Suppressor macrophage treated with lipopolysaccharide for 1 hour (primary cell): ENCODE measurements at places on chromosomes 16 and 17.

DNA sequence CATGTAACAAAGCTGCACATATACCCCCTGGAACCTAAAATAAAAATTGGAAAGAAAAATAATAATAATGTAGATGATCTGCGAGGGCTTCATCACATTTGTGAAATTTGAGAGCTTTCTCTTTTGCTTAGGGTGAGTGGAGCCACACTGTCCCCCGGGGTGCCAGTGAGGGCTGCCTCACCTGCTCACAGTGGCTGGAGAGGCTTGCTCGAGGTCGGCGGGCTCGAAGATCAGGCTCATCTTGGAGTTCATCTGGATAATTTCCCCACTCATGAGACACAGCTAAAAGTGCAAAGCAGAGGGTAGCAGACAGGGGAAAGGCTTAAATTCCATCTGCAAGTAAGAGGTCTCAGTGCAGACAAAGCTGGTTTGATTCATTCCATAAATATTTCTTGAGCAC is 123.8 kb downstream of the DNAH3 start:
- no peak for DNase-seq

DNA sequence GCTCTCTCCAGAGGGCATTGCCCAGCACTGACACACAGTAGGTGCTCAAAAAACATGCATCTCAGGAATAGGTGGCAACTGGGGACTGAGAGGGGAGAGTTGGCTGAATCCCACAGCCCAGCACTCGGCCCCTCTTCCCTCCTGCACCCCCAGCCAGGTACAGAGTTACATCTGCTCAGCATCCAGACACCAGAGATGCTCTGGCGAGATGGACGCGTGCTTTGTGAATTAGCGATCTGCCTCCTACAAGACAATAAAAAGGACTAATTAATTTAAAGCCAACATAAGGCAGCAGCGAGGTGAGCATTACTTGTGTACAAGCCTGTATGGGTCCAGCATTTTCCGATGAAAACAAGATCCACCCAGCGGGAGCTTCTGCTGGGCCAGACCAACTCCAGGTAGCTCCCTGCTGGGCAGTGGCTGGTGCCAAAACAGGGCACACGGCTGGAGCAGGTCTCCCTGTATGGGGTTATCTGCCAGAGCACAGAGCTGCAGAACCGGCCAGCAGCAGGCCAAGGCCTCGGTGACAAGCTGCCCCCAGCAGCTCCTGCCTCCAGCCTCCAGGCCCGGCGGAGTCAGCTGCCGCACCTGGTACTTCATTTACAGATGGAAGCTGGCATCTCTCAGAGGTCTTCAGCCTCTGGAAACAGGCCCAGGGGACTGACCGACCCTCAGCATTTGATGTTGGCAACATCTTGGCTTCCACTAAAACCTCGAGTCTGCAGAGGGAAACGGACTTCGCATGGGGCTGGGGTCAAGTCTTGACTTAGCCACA is 219.7 kb upstream of the SDK2 start:
- DNase-seq, result no peak

DNA sequence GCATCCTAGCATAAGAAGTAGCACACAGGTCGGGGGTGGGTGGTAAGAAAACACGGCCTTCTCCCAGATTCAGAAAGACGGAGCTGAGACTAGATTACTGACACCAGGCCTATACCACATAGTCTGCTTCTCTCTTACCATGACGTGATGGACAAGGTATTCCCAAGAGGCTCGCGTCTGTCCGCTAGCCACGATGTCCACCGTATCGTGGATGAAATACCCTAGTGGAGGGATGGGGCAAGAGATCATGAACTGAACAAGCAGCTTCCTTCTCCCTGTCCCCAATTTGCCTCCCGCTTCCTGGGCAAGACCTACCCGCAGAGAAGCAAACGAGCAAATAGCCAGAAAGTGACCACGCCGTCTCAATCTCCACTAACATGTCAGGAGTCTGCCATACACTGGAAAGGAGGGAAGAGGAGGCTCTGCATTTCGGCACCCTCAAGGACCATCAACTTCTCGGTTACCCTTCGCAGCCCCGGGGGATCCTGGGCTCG is 820 bp downstream of the TLCD1 start:
- no peak for DNase-seq

DNA sequence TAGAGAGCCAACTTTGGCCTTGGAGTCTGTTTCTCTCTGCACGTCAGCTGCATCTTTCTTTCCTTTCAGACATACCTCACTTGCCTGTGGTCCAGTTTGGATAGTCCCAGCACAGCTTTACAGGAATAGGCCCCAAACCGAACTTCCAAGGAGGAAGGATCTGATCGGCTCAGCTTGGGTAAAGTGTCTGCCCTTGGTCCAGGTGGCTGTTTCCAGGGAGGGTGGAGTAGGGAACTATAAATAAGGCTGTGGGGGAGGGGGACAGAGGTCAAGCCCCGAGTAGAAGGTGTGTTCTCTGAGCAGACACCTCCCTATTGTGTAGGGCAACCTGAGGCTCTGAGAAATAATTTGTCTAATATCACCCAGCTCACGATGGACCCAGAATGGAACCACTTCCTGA is 29.2 kb upstream of the NKD1 start:
- DNase-seq, result no peak

GRCh38 chr17:73991260-73991659 is 212.2 kb upstream of the RPL38 start:
- DNase-seq, result no peak

- no peak for DNase-seq
These were observed 5.3 kb downstream of the SPPL2C start for GRCh38 chr17:45850011-45850410.

- DNase-seq, result peak; percentile 47
These were observed 25.0 kb upstream of the BCAS3 start for GRCh38 chr17:60652454-60653247.

DNA sequence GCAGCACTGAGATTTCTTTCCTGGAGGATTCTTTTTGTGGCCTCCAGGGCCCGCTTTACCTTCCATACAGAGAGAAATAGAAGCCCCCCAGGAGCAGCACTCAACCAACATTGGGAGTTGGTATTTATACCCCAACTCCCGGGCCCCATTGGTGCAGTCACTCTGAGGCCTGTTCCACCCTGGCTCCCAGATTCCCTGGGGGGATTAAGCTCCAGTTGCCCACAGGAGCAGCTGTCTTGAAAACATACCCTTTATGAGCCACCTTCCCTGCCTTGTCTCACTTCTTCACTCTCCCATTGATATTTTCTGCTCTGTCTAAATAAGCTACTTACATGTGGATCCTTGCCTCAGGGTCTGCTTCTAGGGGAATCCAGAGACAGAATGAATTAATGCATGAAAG is 167.8 kb downstream of the KATNIP start:
- no peak for DNase-seq

GRCh38 chr16:14333361-14333760 is 262.2 kb downstream of the MRTFB start:
- no peak for DNase-seq

- no peak for DNase-seq
These were observed 9.7 kb downstream of the ZNHIT3 start for GRCh38 chr17:36496018-36496789.

DNA sequence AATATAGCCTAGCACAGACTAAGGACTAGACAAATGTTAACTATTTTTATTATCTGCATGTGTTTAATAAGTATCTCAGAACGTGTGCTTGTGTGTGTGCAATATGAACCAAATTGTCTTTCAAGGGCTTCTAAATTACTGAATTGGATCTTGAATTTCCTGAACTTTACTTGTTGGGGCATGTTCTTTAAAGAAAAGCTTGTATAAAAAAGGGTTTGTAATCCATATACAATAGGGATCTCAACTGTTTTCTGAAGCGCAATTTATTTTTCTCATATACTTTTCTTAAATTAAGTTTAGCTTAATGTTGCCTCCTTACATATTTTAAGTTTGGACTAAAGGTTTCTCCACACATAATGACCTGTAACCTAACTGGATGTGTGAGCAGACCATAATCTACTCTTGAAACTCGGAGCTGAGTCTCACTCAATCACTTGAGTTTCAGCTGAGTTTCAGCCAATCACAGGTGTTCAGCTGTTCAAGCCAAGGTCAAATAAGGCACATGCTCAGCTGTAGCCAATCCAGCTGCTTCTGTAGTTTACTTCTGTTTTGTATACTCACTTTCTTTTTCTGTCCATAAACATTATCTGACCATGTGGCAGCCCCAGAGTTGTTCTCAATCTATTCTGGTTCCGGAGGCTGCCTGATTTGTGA is 72.3 kb downstream of the CDK5R1 start:
- DNase-seq, result no peak

GRCh38 chr16:52114379-52114778 is 432.6 kb downstream of the TOX3 start:
- DNase-seq, result no peak

GRCh38 chr17:81424151-81425017 is 29.1 kb downstream of the BAHCC1 start:
- no peak for DNase-seq

- peak; percentile 99 for DNase-seq
These were observed 76.0 kb downstream of the WIPI1 start for GRCh38 chr17:68381076-68381900.

GRCh38 chr16:23650674-23651416 is 9.6 kb downstream of the DCTN5 start:
- no peak for DNase-seq

GRCh38 chr17:9356488-9356911 is 219.1 kb downstream of the STX8 start:
- peak; percentile 47 for DNase-seq

GRCh38 chr17:27518545-27519521 is 62.6 kb downstream of the KSR1 start:
- no peak for DNase-seq

DNA sequence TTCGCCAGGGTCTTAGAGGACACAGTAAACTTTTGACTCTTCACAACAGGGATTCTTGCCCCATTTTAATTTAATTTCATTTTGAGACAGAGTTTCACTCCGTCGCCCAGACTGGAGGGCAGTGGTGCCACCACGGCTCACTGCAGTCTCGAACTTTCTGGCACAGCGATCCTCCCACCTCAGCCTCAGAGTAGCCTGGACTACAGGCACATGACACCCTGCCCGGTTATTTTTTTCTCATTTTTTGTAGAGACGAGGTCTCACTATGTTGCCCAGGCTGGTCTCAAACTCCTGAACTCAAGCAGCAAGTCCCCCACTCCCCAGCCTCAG is 329 bp upstream of the NLE1 start:
- DNase-seq, result no peak

- DNase-seq, result peak; percentile 76
These were observed 2.0 kb upstream of the SPAG7 start for GRCh38 chr17:4969551-4970173.

- DNase-seq, result no peak
These were observed 1.0 kb downstream of the NECAB2 start for GRCh38 chr16:83968891-83969649.

DNA sequence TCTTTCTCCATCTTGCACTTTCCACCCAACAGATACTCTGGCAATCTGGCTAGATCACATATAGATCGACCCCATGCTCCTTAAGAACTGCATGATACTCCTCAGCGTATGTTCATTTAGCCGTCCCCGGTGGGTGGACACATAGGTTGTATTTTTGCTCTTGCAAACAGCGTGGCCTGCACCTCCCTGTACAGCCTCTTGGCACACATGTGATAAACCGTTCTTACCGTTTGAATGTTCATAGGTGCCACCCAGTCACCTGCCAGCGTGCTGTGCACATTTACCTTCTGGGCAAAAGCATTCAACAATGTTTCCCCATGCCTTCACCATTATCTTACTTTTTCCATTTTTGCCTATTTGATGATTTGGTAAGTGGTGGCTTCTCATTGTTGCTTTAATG is 6.2 kb downstream of the TNP2 start:
- no peak for DNase-seq

GRCh38 chr16:26993511-26993910 is 73.2 kb upstream of the C16orf82 start:
- DNase-seq, result no peak

DNA sequence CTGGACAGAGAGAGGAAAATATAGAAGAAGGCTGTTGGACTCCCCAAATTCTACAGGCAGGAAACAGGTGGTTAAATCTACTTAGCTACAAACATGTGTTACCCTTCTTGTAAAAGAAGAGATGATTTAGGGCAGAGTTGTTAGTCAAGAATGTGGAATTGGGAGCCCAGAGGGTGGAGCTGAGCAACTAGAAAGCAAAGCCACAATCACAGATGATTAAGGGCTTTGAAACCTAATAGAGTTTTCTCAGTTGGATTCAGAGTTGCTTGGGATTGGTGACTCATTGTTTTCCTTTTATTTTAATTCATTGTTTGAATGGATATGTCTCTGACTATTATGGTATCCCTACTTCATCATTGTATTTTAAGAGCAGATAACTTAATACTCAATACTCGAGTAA is 6.2 kb downstream of the ACSM5 start:
- no peak for DNase-seq

- no peak for DNase-seq
These were observed 923 bp downstream of the TLCD3B start for GRCh38 chr16:30030011-30030685.

DNA sequence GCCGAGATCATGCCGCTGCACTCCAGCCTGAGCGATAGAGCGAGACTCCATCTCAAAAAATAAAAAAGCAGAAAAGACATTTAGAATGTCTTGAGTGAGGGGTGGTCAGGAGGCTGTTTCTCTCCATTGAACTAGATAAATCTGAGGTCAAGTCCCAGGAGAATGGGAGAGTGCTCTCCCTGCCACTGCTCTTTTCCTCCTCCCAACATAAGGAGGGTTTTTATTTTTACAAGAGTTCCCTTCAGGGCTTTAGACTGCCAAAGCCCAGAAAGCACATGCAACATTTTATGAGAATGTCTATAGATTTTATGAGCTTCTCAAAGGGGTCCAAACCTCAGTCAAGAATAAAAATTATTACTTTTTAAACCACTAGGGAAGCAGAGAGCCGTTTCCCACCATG is 1.6 kb downstream of the RND2 start:
- DNase-seq, result no peak

DNA sequence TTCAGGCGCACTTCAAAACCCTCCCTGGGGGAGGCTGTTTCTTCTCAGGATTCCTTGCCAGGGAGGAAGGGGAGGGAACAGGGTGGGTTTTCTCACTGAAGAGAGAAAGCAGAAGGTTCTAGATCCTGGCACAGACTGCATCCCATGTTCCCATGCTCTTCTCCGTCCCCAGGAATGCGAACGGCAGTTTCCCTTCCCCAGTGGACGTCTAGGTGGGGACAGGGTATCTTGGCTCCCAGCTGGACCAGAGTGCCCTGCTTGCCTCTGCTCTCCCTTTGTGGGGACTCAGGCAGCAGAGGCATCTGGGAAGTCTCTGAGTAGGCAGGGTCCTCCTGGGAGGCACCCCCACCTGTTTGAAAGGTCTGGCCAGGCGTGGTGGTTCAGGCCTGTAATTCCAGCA is 3.0 kb upstream of the TCF25 start:
- DNase-seq, result no peak

- DNase-seq, result no peak
These were observed 101.2 kb downstream of the MRTFB start for GRCh38 chr16:14172200-14172809.

GRCh38 chr17:32899236-32900013 is 22.5 kb upstream of the MYO1D start:
- DNase-seq, result no peak

- DNase-seq, result no peak
These were observed 2.2 kb upstream of the CDH5 start for GRCh38 chr16:66364117-66364958.

DNA sequence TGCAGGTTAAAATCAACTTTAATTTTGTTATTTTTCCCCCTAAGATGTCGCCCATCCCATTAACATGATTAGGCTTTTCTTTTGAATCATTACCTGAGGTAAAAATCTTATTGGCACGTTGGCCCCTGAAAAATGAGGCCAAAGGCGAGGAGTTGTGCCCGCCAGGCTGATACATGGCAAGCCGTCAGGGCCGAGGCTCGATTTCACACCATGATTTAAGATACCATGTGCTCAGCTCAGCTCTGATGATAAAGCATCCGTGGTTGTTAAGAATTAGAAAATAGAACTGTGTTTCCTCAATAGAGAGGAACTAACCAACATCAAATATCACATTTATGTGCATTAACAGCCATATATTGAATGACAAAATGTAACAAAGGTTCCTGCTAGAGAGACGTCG is 972.9 kb upstream of the SOX9 start:
- no peak for DNase-seq
